ENCODE measurements at places on chromosomes 12 and 14.
A peak's percentile ranks its signal among the peaks of the same experiment; 100 is the strongest.

- DNase-seq = peak; percentile 66
Measured at GRCh38 chr12:52389313-52390207, 4.1 kb upstream of the KRT84 start.

- DNase-seq = peak; percentile 34
Measured at GRCh38 chr14:60327447-60328331, 78.7 kb downstream of the PPM1A start.

DNA sequence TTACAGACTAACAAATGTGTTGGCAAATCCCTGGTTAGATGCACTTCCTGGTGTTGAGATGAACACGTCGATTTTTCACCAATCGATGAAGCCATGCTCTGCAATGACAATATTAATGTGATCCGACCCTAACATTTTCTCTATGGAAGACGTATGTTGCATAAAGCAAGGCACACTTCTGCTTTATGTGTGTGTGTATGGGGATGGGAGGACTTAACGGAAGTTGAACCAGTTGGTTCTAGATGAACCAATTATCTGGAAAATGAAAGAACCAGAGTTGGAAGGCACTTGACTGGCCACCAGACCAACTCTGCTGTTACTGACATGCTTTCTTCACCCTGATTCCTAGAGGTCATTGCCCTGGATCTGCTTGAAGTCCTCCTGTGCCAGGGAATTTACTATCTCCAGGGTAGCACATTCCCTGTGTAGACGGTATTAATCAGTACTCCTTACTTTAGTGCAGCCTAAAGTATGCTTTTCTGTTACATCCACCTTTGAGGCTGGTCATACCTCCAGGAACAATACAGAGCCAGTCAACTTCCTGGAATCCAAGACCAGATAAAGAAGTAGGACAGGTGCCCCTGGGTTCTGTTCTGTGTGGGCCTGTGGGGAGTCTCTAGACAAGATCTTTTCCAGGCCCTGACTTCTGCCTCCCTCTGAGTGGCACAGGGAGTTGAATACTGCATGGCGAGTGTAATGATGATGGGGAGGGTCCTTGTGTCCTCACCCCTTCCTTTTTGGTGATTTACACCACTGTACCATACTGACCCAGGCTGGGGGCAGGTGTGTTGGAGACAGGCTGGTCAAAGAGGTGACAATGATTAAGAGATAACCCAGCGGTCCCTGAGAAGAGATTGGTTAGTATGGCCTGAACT lies 4.1 kb downstream of the SDR39U1 start:
- DNase-seq = no peak

GRCh38 chr14:100128688-100129087 lies 30.8 kb downstream of the DEGS2 start:
- DNase-seq = no peak

- DNase-seq = no peak
Measured at GRCh38 chr14:104753528-104754212, 723 bp downstream of the SIVA1 start.

Data from nucleus accumbens (tissue), 56 donors.